ENCODE measurements at places on chromosomes 1 and 21. TPM values are rescaled to one million over a fixed set of nuclear protein-coding genes. Genes with fewer than 3 reads are reported as not detected.

DNA sequence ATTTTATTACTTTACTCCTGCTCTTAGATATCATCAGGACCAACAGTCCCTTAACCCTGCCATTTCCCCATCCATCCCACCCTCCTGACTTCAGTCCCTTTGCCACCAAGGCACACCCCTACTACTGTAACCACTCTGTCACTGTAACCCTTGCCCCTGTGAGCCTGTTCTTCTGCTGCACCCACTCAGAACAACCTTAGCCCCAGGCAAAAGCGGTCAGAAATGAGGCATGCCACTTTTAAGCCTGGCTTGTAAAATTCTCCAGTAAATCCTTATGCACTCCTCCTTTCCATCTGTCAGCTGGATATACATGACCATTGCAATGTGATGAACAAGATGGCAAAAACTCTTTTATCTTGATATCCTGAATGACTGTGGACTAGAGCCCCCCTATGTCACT lies 555.0 kb upstream of the PLXNA2 start:
- no peaks in the 10 kb centered on the region for H3K4me1 ChIP-seq
- no peak for DNase-seq
- H3K27me3 ChIP-seq = no peaks in the 10 kb centered on the region

DNA sequence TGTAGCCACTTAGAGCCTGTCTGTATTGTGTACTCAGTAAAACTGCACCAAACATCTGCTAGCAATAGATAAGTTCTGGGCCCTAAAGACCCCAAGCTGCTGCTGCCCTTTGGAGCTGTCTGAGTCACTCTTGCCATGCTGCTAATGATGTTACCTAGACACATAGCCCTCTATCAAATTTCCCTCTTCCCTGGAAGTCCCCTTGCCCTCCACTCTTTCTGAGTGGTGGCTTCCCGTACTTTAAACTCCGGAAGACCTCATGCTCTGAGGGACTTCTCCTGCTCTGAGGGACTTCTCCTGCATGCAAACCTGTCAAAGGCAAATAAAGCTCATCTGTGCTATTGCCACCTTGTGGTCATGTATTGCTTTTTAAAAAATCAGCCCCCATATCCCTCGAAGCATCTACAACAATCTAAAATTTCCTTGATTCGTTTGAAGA lies 34.0 kb downstream of the FH start:
- no peak overlapping the region for H3K27ac ChIP-seq
- H3K4me3 ChIP-seq = no peak overlapping the region
- H3K4me1 ChIP-seq = no peaks in the 10 kb centered on the region
- no peaks in the 10 kb centered on the region for H3K27me3 ChIP-seq
- no peak for DNase-seq

DNA sequence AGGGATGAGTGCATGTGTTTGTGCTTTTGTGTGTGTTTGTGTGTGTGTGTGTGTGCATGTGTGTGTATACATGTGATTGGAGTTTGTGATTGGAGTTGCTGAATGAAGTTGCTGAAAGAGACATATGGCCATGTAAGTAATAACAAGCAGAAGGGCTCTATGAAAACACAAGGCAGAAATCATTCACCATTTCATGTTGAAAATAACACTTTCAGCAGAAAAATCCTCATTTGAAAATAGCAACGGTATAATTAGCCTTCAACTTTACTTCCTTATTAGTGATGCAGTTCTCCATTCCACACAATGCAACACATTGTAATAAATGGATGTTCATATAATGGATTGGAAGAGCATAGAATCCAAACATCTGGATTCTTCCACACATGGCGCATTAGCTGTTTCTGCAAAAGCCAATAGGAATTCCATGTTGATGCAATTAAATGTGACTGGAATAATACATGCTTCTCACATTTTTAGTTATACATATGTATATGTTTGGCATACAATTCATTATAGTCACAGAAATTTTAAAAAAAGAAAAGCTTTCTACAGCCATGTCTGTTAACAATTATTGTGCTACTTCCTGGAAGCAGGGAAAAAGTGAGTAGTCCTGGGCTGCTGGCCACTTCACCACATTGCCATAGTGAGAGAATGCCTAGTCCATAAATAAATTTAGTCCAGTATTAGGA lies 538.0 kb downstream of the LTN1 start:
- no peak for DNase-seq
- H3K4me1 ChIP-seq = no peaks in the 10 kb centered on the region
- no peak overlapping the region for H3K4me3 ChIP-seq
- no peaks in the 10 kb centered on the region for H3K27me3 ChIP-seq
- H3K27ac ChIP-seq = no peak overlapping the region

- no peaks in the 10 kb centered on the region for H3K4me1 ChIP-seq
- H3K27me3 ChIP-seq = no peaks in the 10 kb centered on the region
- no peak overlapping the region for H3K4me3 ChIP-seq
- no peak for DNase-seq
- no peak overlapping the region for H3K27ac ChIP-seq
Observed at GRCh38 chr1:155186067-155186793, 12.6 kb downstream of the TRIM46 start.

GRCh38 chr1:189151361-189151760 lies 1326.3 kb downstream of the BRINP3 start:
- H3K36me3 ChIP-seq = no peaks in the 10 kb centered on the region
- no peaks in the 10 kb centered on the region for H3K4me1 ChIP-seq
- no peaks in the 10 kb centered on the region for H3K27me3 ChIP-seq
- no peak overlapping the region for H3K27ac ChIP-seq

DNA sequence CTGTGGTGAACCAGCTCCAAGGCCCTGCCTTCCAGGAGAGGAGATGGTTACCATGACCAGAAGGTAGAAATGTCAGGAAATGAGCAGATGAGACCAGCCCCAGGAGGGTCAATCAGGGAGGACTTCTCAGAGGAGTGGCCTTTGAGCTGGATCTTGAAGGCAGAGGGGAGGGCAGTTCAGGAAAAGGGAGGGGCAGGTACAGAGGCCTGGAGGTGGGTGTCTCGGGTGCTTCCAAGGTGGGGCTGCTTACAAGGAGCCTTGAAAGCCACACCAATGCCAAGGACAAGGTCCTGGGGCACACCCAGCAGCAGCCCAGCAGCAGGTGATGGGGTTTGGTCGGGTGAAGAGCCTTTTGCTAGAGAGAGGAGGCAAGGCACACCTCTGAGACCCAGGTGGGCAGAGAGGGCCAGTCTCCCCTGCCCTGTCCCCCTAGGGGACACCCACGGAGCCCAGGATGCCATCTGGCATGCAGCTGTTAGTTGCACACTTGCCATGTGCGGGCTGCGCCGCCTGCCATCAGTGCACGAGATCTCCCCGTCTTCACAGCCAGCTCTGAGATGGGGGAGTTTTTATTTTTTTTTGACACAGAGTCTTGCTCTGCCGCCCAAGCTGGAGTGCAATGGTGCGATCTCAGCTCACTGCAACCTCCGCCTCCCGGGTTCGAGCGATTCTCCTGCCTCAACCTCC lies 18.5 kb downstream of the SLC66A1 start:
- H3K36me3 ChIP-seq = no peaks in the 10 kb centered on the region
- H3K4me1 ChIP-seq = no peaks in the 10 kb centered on the region
- no peak for DNase-seq
- no peak overlapping the region for H3K27ac ChIP-seq
- no peaks in the 10 kb centered on the region for H3K27me3 ChIP-seq

SYT14 gene
- not detected for total RNA-seq

DNA sequence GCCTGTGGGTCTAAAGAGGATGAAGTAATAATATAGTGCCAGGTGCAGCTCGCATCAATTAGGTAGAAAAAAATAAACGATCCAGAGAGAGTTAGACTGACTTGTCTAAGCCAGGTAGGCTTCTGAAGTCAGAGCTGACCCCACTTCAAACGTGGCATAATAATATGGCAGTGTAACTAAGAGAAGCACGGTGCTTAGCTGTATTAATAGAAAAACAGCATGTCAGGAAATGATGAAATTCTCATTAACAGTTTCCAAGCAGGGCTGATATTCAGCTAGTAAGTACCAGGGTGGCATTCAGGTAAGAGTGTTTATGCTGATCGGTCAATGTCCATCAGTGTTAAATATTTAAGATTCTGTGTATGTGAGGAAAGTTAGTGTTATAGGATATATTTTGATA lies 145.8 kb upstream of the SAMSN1 start:
- H3K27ac ChIP-seq = no peak overlapping the region
- DNase-seq = no peak
- no peaks in the 10 kb centered on the region for H3K36me3 ChIP-seq
- no peak overlapping the region for H3K4me3 ChIP-seq

CDKN2C gene
- total RNA-seq = 6.6 TPM

DNA sequence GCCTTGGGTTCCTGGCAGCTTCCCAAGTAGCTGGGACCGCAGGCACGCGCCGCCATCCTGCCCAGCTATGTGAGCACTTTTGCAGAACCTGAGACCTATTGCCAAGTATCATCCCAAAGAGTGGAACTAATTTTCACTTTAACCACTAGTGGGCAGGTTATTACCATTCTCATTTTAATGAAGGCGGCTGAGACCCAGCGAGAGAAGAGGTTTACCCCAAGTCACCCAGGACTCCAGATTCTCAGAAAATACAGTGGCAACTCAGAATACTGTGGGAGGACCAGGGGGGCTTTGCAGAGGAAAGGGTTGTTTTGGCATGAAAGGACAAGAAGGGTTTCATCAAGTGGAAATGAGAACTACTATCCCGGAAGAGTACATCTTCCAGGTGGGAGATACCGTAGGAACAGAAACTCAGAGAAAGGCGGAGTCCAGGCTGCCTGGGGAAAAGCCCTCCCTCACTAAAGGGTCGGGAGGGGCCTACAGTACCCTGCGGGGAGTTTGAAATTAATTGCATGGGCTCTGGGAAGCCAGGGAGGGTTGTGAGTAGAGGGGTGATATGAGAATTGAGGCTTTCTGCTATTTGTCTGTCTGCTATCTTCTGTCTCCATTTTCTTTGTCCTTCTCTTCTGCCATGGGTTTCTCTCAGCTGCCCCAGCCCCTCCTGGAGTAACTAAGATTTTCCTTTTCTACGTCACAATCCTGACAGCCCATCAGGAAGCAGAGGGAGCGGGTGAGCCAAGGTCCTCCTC lies 7.2 kb upstream of the SEMA4A start:
- no peaks in the 10 kb centered on the region for H3K27me3 ChIP-seq
- H3K36me3 ChIP-seq = no peaks in the 10 kb centered on the region
- no peak for DNase-seq
- H3K27ac ChIP-seq = no peak overlapping the region

GRCh38 chr1:206714331-206715058 lies 29.8 kb downstream of the MAPKAPK2 start:
- peaks cover 70% of the 10 kb centered on the region for H3K4me1 ChIP-seq
- peak overlapping the region; percentile 10 for H3K27ac ChIP-seq
- peak overlapping the region; percentile 11 for H3K4me3 ChIP-seq
- peak; percentile 37 for DNase-seq

- DNase-seq = no peak
- no peaks in the 10 kb centered on the region for H3K27me3 ChIP-seq
- H3K4me1 ChIP-seq = no peaks in the 10 kb centered on the region
Observed at GRCh38 chr1:197675583-197676208, 99.6 kb downstream of the DENND1B start.

- no peaks in the 10 kb centered on the region for H3K36me3 ChIP-seq
- peaks cover 10% of the 10 kb centered on the region for H3K4me1 ChIP-seq
- DNase-seq = no peak
- no peak overlapping the region for H3K27ac ChIP-seq
Observed at GRCh38 chr1:15760520-15761211, 2.1 kb downstream of the FBLIM1 start.

ATP6V1G3 gene
- not detected for total RNA-seq

- H3K4me1 ChIP-seq = peaks cover 25% of the 10 kb centered on the region
- peak overlapping the region; percentile 44 for H3K4me3 ChIP-seq
- H3K36me3 ChIP-seq = no peaks in the 10 kb centered on the region
- DNase-seq = no peak
- H3K27ac ChIP-seq = peak overlapping the region; percentile 93
- H3K27me3 ChIP-seq = no peaks in the 10 kb centered on the region
Observed at GRCh38 chr1:155136748-155137147, 1.1 kb downstream of the SLC50A1 start.

Measured in CD8-positive, alpha-beta memory T cell (primary cell).